ENCODE measurements at places on chromosomes 13 and 19.

GRCh38 chr19:6032827-6033226, 54.9 kb upstream of the RANBP3 start:
- no peak for DNase-seq

DNA sequence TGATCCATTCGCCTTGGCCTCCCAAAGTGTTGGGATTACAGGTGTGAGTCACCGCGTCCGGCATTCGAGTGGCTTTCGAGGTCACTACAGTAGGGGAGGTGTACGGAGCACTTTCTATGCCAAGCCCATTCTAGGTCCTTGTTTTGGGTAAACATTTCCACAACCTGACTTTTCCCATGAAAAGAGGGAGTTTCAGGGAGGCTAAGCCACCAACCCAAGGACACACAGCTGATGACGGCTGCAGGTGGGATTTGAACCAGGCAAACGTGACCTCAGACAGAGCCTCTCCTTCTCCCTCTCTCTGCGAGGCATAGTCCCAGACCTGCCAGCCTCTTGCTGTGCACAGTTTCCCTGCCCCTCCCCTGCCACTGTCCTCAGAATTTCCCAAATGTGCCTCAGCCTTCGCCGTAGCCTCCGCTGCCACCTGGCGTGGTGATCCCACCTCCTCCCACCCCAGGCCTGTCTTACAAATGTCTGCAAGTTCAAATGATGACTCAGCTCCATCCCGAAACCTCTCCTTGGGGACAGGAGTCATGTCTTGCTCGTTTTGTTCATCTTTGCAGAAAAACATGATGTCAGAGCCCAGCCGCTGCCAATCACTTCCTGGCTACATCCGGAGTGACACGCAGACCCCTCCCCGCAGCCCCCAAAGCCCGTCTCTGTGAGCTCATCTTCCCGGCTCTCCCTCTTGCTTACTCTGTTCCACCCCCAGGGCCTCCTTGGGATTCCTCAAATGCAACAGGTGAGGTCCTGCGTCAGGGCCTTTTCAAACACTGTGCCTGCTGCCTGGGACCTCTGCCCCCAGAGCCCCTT, 6.6 kb upstream of the GADD45B start:
- no peak for DNase-seq

DNA sequence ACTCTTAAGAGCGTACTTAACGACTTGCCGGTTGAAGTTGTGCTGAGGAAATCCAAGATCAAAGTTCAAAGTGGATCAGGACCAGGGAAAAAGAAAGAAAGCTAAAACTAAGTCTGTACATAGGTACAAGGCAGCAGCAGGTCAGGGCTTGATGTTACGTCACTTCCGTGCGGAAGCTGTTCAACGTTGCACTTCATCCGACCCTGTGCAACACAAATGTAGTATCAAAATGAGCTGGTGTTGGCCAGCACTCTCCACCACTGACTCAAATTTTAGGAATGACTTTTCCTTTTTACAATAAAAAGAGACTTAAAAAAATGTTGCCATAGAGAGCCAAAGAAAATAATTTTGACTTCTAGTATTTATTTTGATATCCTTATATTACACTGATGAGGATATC, 1315.4 kb downstream of the EFNB2 start:
- DNase-seq = no peak

DNA sequence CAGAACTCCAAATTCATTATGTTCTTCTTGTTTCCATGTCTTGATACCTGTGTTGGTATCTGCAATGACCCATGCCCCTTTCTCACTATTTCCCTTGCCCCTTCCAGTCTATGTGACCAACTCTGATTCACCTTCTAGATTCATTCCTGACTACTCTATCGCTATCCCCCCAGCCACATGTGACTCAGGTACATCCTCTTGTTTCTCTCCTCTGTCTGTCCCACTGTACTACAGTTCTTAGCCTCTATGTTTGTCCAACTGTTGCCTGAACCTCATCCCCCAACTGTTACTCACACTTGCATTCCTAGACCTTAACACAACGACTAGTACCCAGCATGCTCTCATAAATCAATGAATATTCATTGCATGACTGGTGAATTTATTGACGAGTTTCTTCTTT, 10.0 kb upstream of the FLT3 start:
- DNase-seq = no peak

GRCh38 chr13:40207001-40207478, 459.4 kb downstream of the FOXO1 start:
- no peak for DNase-seq

DNA sequence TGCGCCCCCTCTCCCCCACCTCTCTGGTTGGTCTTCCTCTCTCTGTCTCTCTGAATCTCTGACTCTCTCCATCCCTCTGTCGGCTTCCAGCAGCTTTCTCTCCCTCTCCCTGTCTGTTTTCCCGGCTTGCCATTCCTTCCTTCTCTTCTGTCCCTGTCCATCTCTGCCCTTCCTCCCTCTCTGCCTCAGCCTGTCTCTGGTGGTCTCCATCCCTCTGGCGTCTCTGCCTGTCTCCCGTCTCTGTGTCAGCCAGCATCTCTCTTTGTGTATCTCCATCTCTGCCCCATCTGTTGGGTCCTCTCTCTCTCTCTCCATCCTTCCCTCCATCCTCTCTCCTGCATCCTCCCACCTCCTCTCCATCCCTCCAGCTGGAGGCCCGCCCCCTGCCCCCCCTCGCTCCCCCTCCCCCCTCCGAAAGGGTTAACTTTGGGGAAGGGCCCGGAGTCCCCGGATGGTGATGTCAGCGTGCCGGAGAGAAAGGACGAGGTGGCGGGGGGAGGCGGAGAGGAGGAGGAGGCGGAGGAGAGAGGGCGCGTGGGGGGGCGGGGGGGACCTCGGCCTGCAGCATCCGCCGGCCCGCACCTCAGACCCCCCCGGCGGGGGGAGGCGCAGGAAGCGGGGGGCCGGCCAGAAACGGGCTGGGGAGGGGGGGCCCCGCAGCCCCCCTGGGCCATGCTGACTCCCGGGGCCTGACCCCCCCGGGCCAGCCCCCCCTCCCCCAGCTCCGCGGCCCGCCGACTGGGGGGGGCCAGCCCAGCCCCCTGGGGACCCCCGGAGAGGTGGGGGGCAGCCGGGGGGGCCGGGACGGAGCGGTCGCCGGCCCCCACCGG, at the start of gene BRSK1:
Gene BRSK1 (plus strand): TSS at position 450 of the 830 bp plus-strand sequence. CDS start 446 bp downstream, outside the sequence.
- peak; percentile 74 for DNase-seq

GRCh38 chr19:20351244-20351643, 184.2 kb downstream of the ZNF486 start:
- peak; percentile 21 for DNase-seq

DNA sequence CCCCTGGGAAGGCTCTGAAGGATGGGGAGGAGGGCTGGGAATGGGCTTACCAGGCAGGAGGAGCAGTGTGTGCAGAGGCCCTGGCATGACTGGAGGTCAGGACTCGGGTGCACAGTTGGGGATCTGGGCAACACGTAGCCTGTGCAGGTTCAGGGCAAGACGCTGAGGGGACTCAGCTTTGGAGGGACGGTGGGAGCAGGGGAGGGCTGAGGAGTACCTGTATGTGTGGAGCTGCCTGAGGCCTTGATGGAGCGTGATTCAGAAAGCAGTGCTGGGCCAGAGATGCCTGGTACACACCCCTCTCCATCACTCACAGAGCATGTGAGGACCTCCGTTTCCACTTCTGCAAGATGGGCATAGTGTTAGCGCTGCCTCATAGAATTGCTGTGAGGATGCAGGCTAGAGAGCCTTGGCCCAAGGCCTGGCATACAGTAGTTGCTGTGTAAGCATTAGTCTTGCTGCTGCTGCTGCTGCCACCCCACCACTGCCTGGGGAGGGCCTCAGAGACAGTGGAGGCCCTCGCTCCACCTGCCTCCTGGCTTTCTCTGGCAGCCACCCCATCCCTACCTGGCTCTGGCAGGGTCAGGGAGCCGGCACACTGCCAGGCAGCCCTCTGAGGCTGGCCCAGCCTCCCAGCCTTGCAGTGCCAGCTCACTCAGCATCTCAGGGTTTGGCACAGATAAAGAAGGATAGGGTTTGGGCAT, 2.4 kb downstream of the PAK4 start:
- DNase-seq = no peak

- no peak for DNase-seq
Observed at GRCh38 chr13:95195146-95195545, 106.1 kb downstream of the ABCC4 start.

DNA sequence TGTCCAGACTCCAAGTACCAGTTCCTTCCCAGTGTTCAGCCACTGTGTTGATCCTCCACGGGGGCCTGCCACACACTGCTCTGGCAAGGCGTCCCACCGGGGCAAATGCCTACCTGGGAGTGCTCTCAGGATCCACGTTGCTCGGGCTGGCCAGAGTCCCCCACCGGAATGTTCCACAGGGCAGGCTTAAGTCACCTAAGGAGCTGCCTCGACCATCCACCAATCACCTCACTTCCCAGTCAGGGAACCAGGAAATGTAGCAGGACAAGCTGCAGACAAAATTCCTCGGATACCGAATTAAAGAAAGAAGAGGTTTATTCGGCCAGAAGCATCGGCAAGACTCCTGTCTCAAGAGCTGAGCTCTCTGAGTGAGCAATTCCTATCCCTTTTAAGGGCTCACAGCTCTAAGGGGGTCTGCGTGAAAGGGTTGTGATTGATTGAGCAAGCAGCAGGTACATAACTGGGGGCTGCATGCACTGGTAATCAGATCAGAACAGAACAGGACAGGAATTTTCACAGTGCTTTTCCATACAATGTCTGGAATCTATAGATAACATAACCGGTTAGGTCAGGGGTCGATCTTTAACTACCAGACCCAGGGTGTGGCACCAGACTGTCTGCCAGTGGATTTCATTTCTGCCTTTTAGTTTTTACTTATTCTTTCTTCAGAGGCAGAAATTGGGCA, 56.9 kb upstream of the EDNRB start:
- no peak for DNase-seq

DNA sequence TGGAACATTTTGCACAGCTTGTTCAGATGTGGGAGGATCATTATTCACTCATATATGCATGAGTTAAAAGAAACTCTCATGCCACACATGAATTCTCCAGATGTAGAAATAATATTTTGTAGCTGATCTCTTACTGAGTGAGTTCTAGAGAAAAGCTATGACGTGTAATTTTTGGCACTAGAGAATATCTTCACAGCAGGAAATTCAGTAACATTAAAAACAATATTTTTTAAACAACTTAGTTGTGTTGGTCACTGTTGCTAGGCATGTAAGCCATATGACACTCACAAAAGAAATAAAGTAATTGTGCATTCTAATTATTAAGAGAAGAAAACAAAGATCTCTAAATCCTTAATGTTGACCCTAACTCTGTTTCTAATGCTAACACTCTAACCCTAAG, 371.4 kb upstream of the SLC10A2 start:
- DNase-seq = no peak

DNA sequence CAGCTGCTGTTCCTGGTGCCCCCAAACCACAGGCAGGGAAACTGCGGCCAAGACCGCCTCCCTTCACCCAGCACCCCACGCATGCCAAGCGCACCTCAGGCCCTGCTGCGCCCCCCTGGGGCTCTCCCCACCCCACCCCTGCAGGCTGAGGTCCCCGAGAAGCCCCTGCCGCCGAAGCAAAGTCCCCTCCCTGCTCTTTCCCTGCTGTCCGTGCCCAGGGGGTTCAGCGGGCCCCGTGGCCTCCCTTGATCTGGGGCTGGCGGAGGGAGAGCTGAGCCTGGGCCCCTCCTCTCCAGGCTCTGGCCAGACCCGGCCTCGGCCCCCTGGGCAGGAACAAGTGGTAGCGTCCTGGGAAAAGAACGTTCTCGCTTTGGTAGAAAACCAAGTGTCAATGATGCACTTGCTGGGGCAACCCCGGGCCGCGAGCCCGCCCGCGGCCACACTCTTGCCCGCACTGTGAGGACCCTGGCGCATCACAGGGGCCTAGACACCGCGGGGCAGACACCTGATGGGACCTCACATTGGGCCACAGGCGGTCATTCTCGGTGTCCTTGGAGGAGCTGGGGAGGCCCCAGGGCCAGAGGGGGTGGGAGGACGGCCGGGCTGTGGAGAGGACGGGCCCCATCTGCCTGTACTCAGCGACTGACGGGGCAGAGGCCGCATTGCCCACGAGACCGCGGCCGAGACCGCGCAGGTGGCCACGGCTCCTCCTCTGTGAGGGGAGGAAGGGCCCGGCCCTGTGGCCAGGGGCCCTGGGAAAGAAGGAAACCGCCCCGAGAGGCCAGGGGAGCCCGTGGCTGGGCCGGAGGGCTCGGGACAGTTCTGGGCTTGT, 29.0 kb downstream of the GPX4 start:
- no peak for DNase-seq

GRCh38 chr19:3389876-3390371, 23.5 kb downstream of the NFIC start:
- DNase-seq = no peak

- DNase-seq = no peak
Observed at GRCh38 chr19:4707956-4708650, 15.5 kb downstream of the DPP9 start.

- no peak for DNase-seq
Observed at GRCh38 chr13:113126265-113127150, 3.9 kb downstream of the F10 start.

- DNase-seq = no peak
Observed at GRCh38 chr19:5698635-5699422, 8.7 kb downstream of the RPL36 start.
